Esophagus muscularis mucosa (tissue), 4 donors: ENCODE measurements at places on chromosomes 2 and 18. TPM values are rescaled to one million over a fixed set of nuclear protein-coding genes. Genes with fewer than 3 reads are reported as not detected.

GRCh38 chr2:150152230-150152629 is 335.2 kb downstream of the RND3 start:
- DNase-seq: no peak

DNA sequence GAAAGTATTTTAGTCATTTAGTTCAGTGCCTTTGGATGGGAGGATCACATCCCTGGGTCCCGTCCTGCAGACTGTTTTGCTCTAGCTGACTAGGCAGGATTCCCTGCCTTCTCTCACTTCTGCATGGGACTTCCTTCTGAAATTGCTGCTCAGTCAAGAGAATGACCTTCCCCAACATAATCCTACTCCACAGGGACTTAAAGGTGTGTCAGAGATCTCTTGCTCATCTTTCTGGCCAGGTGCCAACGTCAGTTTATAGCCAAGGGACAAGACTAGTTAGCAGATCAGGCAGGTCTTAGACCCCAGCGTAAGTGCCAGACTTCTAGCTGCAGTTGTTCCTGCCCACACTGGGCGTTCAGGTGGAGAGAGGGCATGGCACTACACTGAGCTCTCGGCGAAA is 9.5 kb upstream of the IL1B start:
- no peak for DNase-seq

- DNase-seq: no peak
These were observed 233.7 kb downstream of the METTL4 start for GRCh38 chr18:2337552-2338141.

L3MBTL4 gene
- 2.0 TPM for total RNA-seq

SH3RF3 gene
- 9.6 TPM for total RNA-seq

DNA sequence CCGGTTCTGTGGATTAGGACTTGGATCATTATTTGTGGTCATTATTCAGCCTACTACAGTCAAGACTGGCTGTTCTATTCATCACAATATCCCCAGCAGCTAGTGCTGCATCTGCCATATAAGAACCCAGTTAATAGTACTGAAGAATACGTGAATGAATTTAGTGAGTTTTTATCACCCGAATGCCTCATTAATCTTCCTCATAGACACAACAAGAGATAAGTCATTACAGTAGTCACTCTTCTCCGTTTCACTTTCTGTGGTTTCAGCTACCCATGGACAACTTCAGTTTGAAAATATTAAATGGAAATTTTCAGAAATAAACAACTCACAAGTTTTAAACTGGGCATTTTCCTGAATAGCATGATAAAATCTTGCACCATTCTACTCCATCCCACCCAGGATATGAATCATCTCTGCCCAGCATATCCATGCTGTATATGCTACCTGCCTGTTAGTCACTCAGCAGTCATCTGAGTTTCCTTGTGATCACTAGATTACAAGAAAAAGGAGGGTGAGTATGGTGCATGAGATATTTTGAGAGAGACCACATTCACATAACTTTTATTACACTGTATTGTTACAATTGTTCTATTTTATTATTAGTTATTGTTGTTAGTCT is 363.7 kb upstream of the CHAC2 start:
- no peak for DNase-seq

DNA sequence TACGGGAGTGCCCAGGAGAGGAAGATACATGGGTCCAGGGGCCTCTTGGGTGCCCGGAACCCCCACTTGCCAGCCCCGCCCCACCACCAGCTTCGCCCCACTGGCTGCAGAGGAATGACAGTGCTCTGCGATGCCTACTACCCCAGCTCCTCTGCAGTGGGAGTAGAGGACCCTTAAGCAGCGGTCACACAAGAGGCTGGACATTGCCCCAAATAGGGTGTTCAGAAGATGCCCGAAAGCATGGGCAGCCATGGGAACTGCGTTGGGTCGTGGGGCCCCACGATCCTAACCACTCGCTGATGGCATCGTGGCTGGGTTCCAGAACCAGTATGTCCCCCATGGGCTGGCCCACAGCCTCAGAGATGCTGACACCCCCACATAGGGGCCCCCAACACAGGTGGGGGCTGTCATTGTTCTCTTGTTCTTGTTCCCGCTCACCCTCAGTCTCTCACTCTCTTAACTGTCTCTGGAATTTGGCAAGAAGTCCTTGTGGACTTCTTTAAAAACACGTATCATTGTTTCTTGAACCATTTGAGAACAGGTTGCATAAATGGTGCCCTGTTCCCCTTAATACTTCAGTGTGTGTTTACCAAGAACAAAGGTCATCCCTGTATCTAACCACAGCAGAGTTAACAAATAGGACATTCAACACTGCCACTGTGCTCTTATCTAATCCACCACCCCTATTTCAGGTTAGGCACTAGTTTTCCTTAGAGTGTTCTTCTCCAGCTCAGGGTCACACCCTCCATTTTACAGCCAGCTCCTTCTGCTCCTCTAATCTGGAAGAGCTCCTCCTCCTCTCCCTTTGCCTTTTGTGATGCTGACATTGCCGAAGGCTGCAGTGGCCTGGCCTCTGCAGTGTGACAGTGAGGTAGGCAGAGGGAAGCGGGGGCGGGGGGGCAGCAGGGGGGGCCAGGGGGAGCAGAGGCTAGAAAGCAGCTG is 76.3 kb downstream of the STPG4 start:
- DNase-seq: no peak

DNA sequence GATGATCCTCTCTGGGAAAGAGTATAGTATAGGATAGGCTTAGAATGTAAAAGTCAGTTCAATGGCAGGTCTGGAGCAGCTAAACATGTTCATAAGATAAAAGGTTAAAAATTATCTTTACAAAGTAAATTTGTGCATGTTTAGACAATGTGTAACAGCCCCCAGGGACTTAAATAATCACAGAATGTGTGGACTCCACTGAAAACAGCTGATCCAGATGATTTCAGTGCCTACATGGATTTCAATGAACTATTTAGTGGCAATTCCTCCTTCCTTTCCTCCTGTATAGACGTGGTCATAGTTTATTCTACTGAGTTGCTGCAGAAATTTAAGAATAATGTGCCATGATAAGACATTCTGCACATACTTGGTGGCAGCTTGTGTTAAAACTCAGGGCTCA is 42.9 kb downstream of the ARHGEF33 start:
- DNase-seq: no peak

PRSS56 gene
- total RNA-seq: not detected

- no peak for DNase-seq
These were observed 25.3 kb upstream of the IL1RL1 start for GRCh38 chr2:102286041-102286440.

GRCh38 chr2:119207447-119207846 is 16.2 kb upstream of the STEAP3 start:
- DNase-seq: no peak

NAT8 gene
- not detected for total RNA-seq

CFAP221 gene
- total RNA-seq: 0.17 TPM

DNA sequence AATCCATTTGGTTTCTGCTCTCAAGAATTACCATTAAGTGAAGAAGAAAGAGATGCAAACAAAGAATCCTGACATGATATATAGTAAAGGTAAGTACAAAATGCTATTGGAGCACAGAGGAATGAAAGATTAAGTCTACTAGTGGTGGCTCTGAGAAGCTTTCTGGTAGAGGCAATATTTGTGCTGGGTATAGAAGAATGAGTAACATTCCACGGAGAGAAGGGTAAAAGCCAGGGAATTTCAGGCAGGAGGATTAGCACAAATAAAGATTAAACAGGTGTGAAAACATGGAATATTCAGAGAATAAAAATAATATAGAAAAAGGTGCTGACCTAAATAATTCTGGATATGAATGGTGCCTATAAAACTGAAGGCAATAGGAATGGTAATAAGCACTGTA is 31.8 kb downstream of the METTL8 start:
- no peak for DNase-seq

DNA sequence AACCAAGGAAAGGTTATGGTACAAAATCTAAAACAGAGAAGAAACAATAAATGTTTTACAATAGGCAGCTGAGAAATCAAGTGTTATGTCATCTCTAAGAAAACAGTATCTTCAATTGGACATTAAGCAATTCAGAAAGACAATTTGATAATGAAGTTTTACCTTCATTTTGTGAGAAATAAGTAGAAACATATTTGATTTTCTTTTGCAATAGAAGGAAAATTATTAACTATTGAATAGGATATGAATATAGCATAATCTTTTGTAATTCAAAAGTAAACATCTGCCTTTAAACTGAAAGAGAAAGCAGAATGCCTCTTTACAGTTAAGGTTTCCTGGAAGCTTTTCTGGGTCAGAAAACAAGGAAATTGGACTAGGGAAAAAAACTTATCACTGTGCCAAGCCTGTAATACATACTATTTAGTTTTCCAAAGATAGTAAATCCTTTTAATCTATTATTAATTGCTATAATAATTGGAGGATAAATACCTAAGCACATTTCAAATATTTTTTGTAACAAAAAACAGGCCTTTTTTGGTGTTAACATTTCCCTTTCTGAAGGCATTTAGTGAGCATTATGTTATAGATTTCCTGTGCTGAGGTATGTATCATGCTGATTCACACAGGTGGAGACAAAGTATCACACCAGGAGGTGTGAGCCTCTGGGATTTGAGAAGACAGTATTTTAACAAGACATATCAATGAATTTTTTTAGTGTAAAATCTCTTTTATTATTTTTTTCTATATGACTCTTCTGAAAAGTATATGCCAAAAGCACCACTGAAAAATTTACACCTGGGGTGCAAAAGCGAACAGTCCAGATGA is 947.0 kb upstream of the CDH2 start:
- DNase-seq: no peak

GRCh38 chr2:228590681-228591080 is 409.2 kb upstream of the SPHKAP start:
- no peak for DNase-seq

GRCh38 chr18:24995056-24995455 is 356.9 kb downstream of the ZNF521 start:
- DNase-seq: peak; percentile 53

- no peak for DNase-seq
These were observed 39.1 kb upstream of the GPR17 start for GRCh38 chr2:127606625-127607398.

DNA sequence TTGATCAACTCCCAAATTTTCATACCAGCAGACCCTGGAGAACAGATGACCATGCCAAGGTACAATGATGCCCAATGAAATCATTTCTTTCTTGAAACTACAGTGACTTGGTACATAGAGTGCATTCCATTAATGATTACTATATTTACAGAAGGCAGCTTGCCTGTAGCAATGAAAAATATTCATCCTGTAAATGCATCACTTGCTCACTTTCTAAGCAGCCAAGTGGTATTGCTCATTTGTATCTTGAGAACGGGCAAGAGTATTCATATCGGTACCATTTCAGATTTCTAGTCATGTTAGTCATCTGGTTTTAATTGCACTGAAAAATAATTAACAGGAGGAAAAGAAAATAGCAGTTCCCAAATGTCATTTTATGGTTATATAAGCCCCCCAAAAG is 59.6 kb downstream of the VIL1 start:
- no peak for DNase-seq

AGFG1 gene
- total RNA-seq: 56.6 TPM

- no peak for DNase-seq
These were observed 43.5 kb upstream of the NXPH2 start for GRCh38 chr2:138823666-138824065.

GRCh38 chr2:18180031-18180610 is 301.7 kb downstream of the KCNS3 start:
- DNase-seq: no peak

- no peak for DNase-seq
These were observed 27.3 kb upstream of the NFU1 start for GRCh38 chr2:69464575-69464974.

CDH2 gene
- total RNA-seq: 14.0 TPM

- DNase-seq: no peak
These were observed 163.8 kb downstream of the FAM210A start for GRCh38 chr18:13562494-13563029.

DNA sequence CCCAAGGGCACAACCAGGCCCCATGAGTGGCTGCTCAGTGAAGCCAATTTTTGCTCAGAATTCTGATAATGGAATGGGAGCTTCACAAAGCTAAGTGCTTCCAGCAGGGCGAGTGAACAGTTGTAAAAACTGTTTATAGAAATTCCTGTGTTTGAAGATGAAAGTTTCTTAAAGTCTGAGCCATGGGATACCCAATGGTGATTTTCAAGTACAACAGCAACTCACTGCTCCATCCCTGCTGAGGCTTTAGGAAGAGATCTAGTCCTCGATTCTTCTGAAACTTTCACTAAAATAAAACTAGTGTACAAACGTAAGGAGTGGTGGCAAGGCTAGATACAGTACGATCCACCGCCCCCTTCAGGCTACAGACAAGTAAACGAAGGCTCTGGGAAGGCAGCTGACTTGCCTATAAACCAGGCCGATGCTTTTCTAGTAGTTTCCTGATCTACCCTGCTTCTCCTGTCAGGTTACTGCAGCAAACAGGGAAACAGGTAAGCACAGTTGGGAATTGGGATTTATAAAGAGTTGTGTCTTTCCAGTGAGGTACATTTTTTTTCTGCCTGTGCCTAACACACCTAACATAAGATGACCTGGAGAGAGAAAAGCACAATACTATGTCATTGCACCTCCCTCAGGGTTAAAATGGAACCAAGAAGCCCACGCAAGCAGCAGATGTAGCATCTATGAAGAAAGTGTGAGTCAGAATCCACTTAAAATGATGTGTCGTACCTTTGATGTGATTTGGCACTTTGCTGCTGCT is 108.7 kb downstream of the UXS1 start:
- DNase-seq: peak; percentile 87

DNA sequence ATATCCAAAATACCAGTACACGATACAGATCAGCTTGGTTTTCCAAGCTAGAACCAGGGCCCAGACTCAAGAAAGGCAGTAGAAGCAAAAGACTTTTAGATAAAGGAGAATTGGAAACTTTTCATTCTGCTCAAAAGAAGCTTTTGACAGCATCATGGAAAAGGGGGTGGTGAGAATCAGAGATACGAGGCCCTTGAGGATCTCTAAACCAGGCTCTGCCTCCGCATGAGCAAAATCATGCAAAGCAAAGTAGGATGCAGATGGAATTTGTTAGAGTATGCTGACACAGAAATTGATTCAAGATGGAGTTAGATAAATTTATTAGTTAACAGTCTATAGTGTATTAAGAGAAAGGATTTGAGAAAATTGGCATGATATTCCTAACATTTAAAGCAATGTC is 39.8 kb downstream of the FAM98A start:
- no peak for DNase-seq

DNA sequence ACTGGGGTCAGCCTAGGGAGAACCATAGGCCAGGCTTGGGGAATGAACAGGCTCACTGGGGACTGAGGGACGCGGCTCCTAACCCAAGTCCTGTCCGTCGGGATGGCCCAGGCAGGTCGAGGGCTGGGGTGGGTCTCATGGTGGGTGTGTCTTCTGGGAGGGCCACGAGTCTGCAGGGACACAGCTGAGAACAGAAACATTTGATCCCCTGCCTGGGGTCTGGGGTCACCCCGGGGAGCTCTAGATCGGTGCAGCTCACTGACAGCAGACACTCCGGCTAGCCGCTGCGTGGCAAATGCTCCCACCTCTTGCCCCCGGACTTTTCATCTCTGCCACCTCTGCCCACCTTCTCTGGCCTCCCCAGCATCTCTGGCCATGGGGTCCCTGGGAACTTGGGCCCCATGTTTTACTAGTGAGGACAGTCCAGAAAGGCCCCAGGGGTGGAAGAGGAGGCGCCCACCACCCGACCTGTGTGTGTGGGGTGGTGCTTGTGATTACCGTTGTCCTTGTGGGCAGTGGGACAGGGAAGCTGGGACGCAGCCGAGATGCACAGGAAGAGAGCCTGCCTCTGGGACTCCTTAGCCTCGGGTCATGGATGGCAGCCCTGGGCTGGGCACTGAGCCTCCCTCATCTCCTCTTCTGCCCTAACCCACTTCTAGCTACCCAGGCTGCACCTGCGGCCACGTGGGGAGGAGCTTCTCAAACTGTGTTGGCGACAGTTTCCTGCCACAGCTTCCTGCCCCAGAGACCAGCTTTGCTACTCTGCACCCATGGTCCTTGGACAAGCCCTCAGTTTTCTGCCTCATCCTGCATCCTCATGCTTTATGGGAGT is 4.9 kb downstream of the ZAP70 start:
- no peak for DNase-seq
